ENCODE measurements at places on chromosomes 3 and 15.

- DNase-seq: no peak
Observed at GRCh38 chr3:183082355-183082915, 16.9 kb downstream of the MCCC1 start.

- DNase-seq: peak; percentile 26
Observed at GRCh38 chr3:56787784-56788256, 13.9 kb downstream of the ARHGEF3 start.

DNA sequence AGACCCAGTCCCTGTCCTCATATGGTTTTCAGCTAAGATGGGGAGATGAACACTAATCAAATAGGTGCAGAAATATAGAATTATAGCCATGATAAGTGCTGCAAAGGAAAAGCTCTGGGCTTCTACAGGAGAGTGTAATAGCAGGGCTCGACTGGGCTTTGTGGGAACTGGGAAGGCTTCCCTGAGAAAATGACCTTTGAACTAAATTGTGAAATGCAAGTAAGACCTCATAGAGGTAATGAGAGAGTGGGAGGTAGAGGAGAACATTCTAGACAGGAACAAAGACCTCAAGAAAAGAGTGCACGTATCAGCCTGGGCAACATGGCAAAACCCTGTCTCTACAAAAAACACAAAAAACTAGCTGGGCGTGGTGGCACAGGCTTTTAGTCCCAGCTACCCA, 231.6 kb downstream of the ABHD5 start:
- no peak for DNase-seq

GRCh38 chr15:77819851-77820728, 187.4 kb upstream of the LINGO1 start:
- no peak for DNase-seq

DNA sequence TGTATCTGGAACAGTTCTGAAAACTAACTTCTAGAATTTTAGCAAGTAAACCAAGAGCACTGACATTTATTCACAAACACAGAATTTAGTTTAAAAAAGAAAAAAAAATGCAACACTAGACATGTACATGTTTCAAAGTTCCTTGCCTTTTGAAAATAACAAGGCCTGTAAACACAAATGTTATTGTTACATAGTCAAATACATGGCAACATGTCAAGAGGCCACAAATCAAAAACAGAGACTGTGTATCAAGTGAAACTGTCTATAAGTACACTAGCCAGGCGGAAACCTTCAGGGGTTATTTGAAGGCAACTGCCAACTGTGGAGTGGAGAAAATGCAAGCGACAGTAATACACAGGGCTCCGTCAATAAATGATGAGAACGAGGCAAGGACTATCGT, 547.6 kb downstream of the FOXP1 start:
- no peak for DNase-seq

DNA sequence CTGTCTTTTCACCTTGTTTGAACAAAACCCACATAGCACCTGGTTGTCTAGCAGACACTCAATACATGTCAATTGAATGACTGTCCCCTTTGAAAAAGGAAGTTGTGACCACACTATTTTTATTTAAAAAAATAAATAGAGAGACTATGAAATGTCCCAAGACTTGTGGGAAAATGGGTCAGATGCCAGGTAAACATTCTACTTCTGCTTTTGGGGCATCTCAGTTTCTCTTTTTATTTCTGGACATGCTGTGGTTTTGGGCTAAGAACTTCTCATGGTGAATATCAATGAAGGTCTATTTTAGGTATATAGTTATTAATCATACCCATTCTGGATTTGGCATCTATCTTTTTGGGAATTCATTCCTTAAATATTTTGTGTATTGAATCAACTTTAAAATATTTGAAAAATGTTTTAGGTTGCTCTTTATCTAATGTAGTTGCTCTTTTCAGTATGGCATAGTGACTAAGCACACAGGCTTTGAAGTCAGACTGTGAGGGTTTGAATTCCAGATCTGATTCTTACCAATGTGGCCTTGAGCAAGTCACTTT, 4.4 kb downstream of the TMEM45A start:
- DNase-seq: no peak

GRCh38 chr15:25858952-25859760, 4.0 kb downstream of the ATP10A start:
- no peak for DNase-seq

GRCh38 chr3:195270817-195271409, at the start of gene XXYLT1:
Gene XXYLT1, minus strand, starts transcription at chr3:195271159. Its CDS starts 101 bp downstream, at chr3:195271058.
- peak; percentile 84 for DNase-seq

- DNase-seq: no peak
Observed at GRCh38 chr15:40108061-40108854, 421 bp downstream of the BMF start.

- DNase-seq: no peak
Observed at GRCh38 chr15:68372291-68372811, 59.6 kb downstream of the ITGA11 start.

DNA sequence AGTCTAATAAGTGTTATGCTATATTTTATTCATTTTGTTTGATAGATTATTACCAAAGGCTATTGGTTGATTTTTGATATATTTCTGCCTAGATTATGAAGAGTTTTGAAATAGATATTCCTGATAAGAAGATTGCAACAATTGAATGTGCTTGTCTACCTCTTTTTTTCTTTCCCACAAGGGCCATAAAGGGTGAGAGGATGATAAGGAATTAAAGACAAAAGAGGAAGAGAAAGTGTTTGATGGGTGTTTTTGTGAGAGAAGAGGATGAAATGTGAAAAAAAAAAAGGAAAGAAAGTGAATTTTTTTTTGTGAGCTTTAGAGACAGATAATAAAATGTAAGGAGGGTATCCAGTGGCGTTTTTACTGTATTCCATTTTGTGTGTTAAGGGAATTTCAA, 244.4 kb downstream of the CHST2 start:
- no peak for DNase-seq

GRCh38 chr15:64970698-64971097, 19.0 kb downstream of the SPG21 start:
- DNase-seq: no peak

- no peak for DNase-seq
Observed at GRCh38 chr3:197298945-197299854, 788 bp upstream of the DLG1 start.

- no peak for DNase-seq
Observed at GRCh38 chr3:156230278-156230900, 110.0 kb downstream of the KCNAB1 start.

GRCh38 chr3:103440539-103441203, 1005.9 kb downstream of the ZPLD1 start:
- no peak for DNase-seq

Data from CD4-positive, alpha-beta T cell treated with Interferon gamma for 1 hour (primary cell).